Activated T-helper 1 cell treated with anti-CD3 and anti-CD28 coated beads, Interleukin-12 subunit alpha, Interleukin-12 subunit beta, Interleukin-2, Interleukin-4 antibody, amounts not matched to agents 30 ng/mL and 10 ng/mL and 1 ng/mL, durations not matched to agents 14 hours and 24 hours and 36 hours (primary cell): ENCODE measurements at places on chromosomes 5 and 9. TPM values are rescaled to one million over a fixed set of nuclear protein-coding genes. Genes with fewer than 3 reads are reported as not detected.

GRCh38 chr9:137678202-137678601 lies 59.4 kb downstream of the EHMT1 start:
- no peaks in the 10 kb centered on the region for H3K27me3 ChIP-seq
- H3K4me3 ChIP-seq, result no peak overlapping the region
- H3K27ac ChIP-seq, result no peak overlapping the region

GRCh38 chr5:8192840-8193239 lies 323.9 kb downstream of the MTRR start:
- no peak for DNase-seq
- H3K27ac ChIP-seq, result no peak overlapping the region
- H3K36me3 ChIP-seq, result no peaks in the 10 kb centered on the region
- H3K27me3 ChIP-seq, result no peaks in the 10 kb centered on the region

GRCh38 chr5:107698286-107698685 lies 27.5 kb upstream of the EFNA5 start:
- no peaks in the 10 kb centered on the region for H3K4me1 ChIP-seq
- H3K27me3 ChIP-seq, result no peaks in the 10 kb centered on the region
- no peak overlapping the region for H3K27ac ChIP-seq
- H3K36me3 ChIP-seq, result no peaks in the 10 kb centered on the region
- no peak overlapping the region for H3K4me3 ChIP-seq
- no peak for DNase-seq

Gene C5
- 1.2 and 1.9 TPM in 2 replicates for total RNA-seq

Gene IL31RA
- 0.44 and 0.80 TPM in 2 replicates for total RNA-seq

Gene GZMA
- total RNA-seq, result 88.1 and 93.7 TPM in 2 replicates

Gene RPL37
- total RNA-seq, result 1,451 and 1,473 TPM in 2 replicates
